Cerebellum (tissue), 4 donors: ENCODE measurements at places on chromosomes 3 and 15. TPM values are rescaled to one million over a fixed set of nuclear protein-coding genes. Genes with fewer than 3 reads are reported as not detected.

A4GNT gene
- not detected for total RNA-seq

FANCD2OS gene
- total RNA-seq: not detected

SKOR1 gene
- 14.9 TPM for total RNA-seq

DNA sequence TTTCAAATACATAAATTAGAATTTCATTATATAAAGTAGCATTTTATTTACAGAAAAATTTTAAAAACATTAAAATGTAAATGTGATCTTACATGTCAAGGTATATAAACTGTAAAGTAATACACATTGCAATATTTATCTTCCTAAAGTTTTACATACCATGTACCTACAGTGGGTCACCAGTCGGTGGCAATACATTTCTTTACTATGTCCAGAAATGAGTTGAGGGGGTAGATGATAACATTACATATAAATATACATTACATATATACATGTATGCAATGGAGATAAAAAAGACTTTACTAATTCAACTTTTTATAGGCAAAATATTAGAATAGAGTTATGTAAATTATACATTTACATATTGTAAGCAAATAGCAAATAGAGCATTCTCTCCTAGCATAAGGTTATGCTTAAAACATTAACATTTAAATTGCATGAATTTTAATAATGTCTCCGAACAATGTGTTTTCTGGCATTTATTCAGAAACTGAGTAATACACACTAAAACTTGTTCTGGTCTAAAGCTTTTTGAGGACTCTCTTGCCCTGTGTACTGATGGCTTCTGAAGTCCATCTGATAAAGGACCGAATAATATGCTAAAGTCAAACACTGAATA, 93.3 kb upstream of the NLGN1 start:
- DNase-seq: no peak

DNA sequence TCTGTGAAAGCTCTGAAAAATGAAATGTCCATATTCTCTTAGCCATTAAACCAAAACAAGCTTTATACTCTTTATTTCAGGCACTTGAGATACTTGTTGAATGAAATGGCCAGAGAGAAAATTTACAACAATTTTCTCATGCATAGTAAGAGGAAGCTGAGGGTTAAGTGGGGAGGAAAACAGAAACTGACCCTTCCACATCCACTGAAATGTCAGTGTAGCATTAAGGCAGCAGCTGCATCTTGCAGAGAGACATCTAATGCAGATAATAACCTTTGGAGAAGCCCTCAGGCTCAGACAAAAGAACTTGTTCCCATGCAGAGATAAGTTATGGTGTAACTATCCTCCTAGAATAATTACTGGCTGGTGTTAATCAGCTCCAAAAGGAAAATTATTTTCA, 34.0 kb downstream of the ZDHHC23 start:
- no peak for DNase-seq

- DNase-seq: no peak
These were observed 430.5 kb downstream of the GABRG3 start for GRCh38 chr15:27401471-27401870.

- DNase-seq: no peak
These were observed 46.6 kb downstream of the CEP70 start for GRCh38 chr3:138547342-138547975.

DNA sequence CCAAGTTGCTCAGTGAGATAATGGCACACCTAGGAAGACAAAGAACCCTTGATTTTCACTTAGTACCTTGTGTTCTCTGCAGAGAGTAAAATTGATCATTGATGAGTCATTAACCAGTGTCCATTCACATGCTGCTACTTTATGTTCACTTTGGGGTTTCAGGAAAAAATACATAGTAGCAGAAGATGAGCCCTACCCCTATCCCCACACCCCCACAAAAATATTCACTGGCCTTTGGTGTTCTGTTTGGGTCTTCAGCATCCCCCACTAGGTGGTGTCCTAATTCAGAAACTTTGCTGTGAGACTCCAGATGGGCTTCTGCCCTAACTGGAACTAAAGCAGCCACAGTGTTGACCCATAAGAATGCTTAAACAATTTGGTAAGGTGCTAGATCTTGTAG, 178.8 kb downstream of the KLHL25 start:
- DNase-seq: no peak

DNA sequence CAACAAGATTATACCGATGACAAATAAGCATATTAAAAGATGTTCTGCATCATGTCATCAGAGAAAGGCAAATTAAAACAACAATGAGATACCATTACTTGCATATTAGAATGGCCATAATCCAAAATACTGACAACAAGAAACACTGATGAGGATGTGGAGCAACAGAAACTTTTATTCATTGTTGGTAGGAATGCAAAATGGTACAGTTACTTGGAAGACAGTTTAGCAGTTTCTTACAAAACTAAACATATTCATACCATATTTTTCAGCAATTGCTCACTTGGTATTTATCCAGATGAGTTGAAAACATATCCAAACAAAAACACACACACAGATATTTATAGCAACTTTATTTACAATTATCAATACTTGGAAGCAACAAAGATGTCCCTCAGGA, 160.9 kb upstream of the MME start:
- no peak for DNase-seq

DNA sequence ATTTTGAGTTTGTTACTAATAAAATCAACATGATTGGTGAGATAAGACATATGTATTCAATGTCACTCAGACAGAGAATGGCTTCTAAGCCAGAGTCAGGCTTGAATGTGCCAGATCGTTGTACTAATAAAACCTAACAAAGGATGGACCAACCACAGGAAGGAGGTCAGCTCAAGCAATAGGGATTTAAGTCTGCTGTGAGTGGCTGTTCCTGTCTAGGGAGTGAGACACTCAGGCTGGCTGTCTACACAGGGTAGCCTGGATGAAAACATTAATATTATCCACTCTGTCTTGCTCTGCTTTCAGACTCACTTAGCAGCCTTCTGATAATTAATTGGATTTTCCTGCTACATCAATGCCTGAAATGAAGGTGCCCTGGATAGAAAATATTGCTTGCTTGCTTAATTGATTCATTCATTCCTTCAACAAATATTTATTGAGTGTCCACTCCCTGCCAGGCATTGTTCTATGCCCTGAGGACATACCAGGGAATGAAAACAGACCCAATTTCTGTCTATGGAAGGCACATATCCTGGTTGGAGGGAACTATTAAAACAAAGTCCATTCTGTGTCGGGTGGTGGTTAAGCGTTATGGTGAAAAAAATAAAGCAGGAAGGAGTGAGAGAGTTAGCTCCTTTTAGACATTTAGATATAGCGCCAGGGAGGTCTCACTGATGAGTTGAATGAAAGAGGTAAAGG, 239.4 kb downstream of the CHST2 start:
- no peak for DNase-seq
